ENCODE measurements at places on chromosomes 4 and X.
A peak's percentile ranks its signal among the peaks of the same experiment; 100 is the strongest.

DNA sequence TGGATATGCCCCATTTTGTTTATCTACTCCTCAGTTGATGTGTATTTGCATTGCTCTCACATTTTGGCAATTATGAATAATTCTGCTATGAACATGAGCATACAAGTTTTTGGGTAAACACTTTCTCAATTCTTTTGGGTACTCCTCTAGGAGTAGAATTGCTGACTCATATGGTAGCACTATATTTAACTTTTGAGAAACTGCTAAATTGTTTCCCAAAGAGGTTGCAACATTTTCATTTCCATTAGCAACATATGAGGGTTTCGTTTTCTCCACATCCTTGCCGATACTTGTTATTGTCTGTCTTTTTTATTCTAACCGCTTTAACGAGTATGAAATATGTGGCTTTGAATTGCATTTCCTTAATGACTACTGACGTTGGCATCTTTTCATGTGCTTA, 185.4 kb downstream of the TSPAN5 start:
- DNase-seq: no peak

- no peak for DNase-seq
Observed at GRCh38 chrX:23731951-23732350, 11.1 kb downstream of the ACOT9 start.

GRCh38 chrX:122046226-122046625, 998.8 kb downstream of the GLUD2 start:
- no peak for DNase-seq

- no peak for DNase-seq
Observed at GRCh38 chr4:46503739-46504138, 113.8 kb upstream of the GABRA2 start.

DNA sequence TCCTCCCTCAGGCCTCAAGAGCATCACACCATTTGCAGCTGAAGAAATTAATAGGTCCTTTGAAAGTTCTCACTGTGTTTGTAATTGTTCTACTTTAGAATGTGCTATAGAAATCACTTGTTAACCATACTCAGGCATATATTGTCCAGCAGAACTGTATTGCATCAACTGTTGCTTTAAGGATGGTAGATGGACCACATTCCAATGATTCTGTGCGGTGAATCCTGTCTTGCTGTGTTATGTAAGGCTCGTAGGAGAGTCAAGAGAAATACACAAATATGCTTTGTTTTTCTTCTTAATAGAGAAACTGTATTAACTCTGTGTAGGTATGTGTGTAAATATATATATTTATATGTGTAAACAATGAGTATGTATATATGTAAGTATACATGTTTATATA, 6.3 kb upstream of the ADGRA3 start:
- DNase-seq: no peak

GRCh38 chr4:174036576-174036975, 246.9 kb downstream of the FBXO8 start:
- DNase-seq: no peak

DNA sequence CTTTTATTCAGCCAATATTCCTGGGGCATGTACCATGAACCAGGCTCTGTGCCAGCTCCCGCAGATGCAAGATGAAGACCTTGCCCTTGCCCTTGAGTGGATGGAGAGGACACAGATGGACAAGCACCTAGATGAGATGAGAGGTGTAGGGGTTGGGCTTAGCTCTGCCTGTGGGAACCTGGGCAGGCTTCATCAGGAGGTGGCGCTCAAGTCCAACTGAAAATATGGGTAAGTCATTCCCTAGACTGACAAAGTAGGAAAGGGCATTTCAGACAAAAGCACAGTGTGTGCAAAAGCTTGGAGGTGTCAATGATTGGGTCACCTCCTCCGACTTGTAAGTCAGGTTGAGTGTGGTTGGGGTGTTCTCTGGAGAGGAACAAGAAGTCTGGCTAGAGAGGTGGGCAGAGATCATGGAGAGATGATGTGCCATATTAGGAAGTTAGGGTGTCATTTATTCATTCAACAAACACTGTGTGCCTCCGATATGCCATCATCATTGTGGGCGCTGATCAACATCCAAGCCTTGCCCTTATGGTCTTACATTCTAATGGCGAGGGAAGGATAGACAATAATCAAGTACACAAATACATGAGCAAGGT, 64.6 kb downstream of the ANAPC4 start:
- DNase-seq: peak; percentile 66

- DNase-seq: peak; percentile 28
Observed at GRCh38 chr4:120960656-120961267, 38.2 kb upstream of the PRDM5 start.

GRCh38 chr4:961351-962230, 11.8 kb downstream of the DGKQ start:
- DNase-seq: no peak

GRCh38 chr4:97498875-97499274, 644.4 kb downstream of the STPG2 start:
- peak; percentile 89 for DNase-seq

DNA sequence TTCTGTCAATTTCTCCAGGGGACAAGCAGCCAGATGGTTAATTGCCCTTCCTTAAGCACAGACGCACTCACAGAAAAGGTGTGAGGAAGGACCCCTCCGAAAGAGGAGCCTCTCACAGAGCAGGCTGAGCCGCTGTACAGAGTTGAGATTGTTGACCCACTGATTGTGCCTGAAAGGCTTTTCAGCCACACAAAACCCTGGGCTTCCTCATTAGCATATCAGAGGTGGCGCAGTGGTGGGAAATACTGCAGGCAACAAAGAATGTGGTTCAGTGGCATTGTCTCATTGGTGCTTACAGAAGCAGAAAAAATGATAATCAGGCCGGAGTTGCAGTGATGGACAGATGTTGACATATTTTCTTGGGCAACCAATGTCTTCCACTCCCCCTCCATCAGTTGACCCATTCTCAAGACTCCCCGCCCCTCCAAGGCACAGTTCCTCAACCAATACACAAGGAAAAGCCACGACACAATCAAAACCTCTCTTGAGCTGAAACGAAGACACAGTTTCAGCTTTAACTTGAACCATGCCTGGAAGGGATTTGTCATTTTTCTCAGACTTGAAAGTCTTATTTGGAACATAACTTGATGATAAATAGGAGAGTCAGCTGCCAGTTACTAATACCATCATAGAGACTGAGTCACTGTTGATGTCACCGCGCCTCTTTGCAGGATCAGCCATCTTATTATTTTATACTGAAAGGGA, 53.1 kb downstream of the ATXN3L start:
- no peak for DNase-seq

DNA sequence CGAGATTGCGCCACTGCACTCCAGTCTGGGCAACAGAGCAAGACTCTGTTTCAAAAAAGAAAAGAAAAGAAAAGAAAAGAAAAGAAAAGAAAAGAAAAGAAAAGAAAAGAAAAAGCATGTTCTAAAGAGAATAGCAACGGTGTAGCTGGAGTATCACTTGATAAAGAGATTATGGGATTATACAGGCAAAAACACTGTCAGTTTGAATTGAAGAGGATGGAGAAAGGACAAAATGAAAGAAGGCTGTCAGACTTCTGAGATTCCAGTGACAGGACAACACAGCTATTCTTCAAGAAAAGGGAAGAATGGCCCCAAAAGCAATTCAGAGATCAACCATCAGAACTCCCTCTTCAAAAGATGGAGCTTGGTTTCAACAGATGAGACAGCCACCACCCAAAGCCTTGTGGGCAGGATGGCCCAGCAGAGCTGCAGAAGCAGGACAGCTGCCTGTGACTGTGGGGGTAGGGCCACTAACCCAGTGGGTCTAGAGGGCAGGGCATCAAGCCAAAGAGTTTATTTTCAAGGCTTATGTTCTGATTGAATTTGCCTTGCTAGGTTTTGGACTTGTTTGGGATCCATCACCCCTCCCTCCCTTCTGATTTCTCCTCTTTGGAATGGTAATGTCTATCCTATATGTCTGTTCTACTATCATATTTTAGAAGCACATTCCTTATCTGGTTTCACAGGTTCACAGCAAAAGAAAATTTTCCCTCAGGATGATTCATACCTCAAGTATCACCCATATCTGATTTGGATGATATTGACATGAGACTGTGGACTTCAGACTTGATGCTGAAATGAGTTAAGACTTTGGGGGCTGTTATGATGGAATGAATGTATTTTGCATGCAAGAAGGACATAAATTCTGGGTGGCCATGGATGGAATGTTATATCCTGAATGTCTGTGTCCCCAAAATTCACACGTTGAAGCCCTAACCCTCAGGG, 17.5 kb downstream of the RFC1 start:
- peak; percentile 16 for DNase-seq

DNA sequence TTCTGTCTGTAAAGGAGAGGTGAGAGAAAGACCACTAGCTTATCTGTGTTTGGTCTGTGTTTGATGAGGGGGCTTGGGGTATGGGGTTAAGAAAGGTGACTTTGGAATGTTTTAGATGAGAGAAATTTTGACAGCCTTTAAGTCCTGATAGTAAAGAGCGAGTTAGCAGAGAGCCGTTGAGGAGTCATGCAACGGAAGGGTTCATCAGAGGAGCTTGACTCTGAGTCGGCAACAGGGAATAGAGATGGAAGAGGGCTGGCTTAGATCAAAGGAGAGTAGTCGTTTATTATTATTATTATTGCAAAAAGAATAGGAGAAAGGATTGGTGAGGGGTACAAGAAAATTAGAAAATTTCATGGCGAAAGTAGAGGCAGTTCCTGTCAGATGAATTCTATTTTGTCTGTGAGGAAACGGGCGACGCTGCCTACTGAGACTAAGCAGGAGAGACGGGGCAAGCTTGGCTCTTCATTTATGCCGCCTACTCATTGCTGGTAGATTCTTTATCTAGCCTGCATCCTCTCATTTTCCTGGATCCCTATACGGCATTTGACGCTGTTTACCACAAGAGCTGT, 473 bp upstream of the VAMP7 start:
- no peak for DNase-seq

DNA sequence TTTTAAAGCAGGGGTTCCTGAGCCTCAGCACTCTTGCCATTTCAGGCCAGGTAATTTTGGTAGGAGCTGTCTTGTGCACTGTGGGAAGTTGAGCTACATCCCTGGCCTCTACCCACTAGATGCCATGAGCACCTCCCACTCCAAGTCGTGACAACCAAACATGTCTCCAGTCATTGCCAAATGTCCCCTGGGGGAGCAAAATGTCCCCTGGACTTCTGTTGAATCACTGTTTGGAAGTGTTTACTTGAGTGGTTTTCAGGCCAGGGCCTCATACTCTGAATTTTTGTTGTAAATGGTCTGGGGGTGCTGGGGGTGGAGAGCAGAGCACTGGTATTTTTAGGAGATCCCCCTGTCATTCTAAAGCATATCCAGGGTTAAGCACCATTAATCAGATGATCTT, 3.2 kb downstream of the PDK3 start:
- DNase-seq: no peak

DNA sequence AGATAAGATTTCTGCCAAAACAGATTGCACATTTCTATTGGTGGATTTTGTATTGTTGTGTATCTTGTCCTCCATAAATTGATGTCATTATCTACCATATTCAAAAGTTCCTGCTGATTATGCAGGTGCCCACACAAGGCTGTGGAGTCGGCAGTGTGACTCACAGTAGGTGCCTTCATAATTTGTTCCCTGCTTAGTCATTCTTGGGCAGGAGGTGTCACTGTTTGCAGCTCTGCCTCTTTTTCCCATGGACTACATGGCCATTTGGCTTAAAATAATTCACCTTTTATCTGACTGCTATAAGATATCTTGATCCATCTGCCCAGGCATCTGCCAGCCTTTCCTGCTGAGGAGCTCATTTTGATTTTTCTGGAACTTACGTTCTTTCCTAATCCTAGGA, 33.6 kb upstream of the ENPEP start:
- DNase-seq: peak; percentile 25

GRCh38 chr4:141684785-141685184, 48.4 kb downstream of the IL15 start:
- DNase-seq: peak; percentile 56

DNA sequence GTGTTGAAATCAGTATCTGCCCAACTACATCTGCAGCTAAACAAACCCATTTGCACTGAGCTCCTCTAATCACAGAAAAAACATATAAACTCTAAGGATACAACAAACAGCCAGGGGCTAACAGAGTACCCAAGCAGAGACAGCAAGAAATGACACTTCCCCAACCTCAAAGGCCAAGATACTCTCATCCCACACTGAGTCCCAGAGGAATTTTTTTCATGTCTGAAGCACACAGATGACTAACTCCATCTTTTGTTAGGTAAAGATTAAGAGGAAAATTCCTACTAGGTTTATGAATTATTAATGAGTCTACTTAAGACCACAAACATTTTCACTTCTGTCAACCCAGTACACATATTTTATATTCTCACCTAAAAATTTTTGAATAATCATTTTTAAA, 31.6 kb downstream of the SEPSECS start:
- no peak for DNase-seq

DNA sequence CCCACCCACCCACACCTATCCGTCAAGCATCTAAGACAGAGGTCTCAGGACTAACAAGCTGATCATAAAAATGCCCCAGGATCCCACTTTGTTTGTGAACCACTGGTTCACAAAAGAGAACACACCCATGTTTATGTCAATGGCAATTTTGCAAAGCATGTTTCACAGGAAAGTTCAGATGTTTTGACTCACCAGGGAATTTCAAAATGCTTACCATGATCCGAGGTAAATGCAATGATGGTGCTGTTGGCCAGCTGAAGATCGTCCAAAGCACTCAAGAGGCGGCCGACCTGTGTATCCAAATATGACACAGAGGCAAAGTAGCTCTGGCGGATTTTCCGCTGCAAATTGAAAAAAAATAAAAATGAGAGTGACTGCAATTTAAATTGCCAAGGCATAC, 15.0 kb downstream of the IDS start:
- no peak for DNase-seq

- DNase-seq: no peak
Observed at GRCh38 chrX:25016938-25017598, 1.3 kb upstream of the ARX start.
